ENCODE measurements at places on chromosomes 7 and 10.

GRCh38 chr10:26566525-26567350 lies 128.6 kb downstream of the APBB1IP start:
- DNase-seq, result no peak

DNA sequence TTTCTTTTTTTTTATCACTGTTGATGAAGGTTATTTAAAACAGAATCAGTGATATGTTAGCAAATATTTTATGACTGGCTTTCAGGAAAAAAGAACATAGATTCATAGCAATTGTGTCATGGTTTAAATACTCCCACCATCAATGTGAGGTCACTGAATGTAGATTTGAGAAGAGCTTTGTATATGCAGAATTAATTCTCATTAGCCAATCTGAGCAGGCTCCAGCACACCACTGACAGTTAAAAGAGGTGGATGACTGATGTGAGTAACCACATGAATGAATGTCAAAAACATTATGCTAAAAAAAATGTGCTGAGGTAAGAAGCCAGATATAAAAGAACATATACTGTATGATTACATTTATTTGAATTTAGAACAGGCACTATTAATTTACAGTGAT lies 174.8 kb upstream of the KAT6B start:
- no peak for DNase-seq

DNA sequence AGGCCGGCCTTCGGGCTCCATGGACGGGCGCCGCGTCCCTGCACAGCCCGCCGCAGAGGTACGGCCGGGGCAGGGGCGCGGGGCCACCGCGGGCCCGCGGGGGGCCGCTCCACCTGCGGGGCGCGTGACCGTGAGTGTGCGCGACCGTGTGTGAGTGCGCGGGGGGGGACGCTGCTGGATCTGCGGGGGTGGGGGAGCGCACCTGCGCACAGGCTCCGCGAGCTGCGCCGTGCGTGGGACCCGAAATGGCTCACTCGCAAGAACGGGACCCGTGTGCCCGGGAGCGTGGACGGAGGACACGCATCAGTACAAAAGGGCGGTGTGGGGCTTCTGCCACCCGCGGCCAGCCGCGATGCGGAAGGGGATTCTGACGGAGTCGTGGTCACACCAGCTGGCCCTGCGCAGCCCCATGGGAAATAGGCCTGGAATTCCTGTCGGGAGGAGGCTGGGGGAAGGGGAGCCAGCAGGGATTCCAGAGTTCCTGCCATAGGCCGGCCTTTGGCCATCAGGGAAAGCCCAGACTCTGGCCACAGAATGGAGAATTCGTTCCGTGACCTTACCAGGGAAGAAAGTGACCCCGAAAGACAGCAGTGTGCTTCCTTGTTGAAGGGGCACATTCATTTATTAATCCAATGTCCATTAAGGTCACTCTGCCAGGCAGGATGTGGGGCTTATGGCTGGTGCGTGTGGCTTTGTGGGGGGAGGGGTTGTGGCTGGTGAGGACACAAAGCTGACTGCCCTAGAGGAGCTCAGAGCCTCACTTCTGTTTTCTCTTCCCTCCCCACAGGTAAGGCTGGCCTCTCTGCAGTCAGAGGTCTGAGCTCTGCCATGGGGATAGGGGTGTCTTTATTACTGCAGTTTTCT lies 494 bp downstream of the REPIN1 start:
- DNase-seq, result peak; percentile 82

DNA sequence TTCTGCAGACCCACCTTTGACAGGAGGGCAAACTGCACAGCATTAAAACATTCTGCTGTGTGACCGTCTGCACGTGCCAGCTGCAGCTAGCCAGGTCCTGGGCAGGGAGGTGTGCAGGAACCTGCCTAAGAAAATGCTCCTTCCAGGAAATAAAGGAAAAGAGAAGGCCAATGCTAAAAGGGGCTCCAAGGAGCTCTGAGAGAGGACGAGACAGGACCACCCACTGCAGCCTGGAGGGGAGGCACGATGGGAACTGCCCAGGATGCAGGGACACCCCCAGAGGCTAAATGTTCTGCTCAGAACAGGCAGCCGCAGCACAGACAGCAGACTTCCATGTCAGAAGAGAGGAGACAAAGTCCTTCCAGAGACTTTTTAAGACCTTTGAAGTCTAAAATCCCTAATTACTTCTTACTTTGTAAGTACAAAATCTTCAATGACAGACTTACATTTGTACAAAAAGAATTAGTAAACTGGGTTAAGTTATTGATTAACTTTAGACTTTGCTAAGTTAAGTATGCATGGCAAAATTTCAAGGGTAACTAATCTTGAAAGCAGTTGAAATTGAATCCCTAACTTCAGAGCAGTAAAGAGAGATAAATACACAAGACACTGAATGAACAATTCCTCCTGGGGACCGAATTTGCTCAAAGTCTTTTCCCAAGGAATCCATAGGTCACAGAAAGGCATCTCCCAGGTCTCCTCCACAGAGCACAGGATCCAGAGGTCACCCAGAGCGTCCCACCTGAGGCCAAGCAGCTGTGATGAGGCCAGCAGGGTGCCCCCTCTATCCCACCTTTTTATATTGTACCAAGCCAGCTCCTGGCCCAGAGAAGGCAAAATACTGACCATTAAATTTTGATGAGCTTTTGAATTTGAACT lies 21.5 kb downstream of the HSPA12A start:
- no peak for DNase-seq

DNA sequence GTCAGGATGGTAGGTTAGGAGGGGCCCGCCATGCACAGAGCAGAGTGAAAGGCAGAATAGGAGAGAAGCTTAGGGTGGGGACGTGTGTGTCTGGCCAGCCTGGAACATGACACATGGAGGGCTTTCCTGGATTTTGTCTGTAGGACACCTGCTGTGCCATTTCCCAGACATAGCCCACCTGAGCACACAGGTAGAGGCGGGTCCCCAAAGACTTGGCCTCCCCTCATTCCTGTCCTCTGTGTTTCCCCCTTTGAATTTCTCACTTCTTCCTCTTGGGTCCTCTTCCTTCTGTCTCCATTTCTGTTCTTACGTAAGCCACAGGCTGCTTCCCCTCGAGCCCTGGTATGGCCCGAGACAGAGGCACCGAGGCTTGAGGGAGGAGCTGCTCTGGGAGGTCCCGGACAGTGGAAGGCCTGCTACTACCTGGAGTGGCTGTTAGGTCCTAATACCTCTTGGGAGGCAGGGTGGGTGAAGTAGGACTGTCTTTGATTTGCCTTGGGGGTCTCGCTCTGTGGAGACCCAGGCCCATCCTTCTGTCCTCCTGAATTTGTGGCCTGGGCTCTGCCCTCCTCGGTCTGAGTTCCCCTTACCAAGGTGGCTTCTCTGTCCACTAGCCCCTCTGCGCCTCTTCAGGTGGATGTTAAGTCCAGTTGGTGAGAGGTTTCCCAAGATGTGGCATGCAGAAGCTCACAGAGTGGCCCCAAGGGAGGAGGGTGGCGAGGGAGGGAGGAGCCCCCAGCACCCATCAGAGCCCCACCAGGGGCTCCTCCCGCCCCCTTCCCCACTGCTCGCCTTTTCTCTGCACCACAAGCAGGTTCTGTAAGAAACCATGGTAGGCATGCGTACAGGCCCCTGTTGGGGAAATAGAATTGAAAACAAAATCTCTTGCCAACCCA lies 5.5 kb downstream of the ZNF775 start:
- DNase-seq, result no peak

DNA sequence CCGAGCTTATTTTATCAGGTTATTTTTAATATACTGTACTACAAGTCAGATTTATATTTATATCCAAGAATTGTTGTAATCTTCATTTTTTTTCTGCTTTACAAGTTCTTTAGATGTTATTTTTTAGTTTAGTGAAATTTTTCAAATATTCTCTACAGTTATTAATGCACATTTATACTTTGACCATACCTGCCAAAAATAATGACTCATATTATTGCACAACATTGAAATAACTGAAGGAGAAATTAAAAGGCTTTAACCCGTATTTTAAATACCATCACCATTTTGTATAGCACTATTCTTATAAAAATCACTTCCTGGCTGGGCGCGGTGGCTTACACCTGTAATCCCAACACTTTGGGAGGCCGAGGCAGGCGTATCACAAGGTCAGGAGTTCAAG lies 278.5 kb downstream of the BICC1 start:
- DNase-seq, result no peak

- no peak for DNase-seq
Observed at GRCh38 chr7:136359333-136359903, 382.3 kb upstream of the MTPN start.

DNA sequence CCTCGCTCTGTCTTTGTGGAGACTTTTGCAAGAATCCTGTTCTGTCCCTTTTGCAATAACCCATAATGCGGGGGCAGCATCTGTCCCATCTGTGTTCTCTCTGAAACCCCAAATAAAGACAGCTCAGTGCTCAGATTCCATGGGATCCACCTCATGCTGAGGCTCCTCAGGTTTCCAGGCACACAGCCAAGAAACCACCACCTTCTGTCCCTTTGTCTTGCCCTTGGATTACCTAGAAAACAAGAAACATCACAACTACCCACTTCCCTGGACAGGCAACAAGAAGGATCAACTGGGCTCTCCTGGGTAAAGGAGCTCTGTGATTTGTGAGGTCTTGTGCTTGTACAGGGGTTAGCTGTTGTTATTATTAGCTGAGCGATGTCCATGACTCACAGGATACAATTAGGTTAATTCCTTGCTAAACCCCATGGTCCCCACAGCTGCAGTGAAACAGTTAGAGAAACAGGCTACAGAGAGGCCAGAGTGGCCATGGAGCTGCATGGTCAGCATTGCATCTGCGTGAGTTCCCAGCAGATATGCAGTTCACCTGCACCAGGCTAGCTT lies 50.2 kb downstream of the CXCL12 start:
- no peak for DNase-seq

GRCh38 chr10:25280076-25280475 lies 105.3 kb downstream of the GPR158 start:
- no peak for DNase-seq

DNA sequence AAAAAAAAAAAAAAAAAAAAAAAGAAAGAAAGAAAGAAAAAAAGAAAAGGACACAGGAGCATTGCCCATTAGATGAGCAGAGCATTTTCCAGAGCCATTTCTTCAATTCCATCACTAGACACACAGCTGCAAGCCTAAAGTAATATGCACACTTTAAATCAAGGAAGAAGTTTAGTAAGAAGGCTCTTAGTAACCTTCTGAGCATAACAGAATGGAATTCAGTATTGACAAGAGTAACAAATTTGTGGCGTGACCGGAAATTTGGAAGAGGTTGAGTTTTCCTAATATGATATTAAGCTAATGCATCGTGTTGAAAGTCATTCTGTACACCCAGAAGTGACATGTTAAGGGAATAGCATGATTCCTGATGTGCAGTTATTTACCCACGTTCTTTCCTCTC lies 35.3 kb downstream of the SMURF1 start:
- no peak for DNase-seq

GRCh38 chr7:22992874-22993840 lies 20.8 kb downstream of the HYCC1 start:
- no peak for DNase-seq

DNA sequence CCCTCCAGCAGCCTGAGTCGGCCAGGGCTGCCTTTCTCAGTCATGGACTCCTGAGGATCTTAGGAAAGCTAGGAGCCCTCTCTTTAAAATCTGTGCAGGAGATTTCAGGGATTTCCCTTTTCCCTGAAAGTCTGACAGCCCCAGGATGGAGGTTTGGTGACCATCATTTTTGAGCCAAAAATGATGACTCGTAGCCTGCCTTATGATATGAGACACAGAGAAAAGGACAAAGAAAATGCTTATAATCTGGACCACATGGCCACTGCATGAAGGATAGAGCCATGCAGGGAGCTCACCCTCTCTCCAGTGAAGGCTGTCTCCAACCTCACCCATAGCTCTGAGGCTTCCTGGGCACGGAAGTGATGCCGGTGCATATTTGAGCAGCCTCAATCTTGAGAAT lies 106.6 kb upstream of the CHST15 start:
- no peak for DNase-seq

DNA sequence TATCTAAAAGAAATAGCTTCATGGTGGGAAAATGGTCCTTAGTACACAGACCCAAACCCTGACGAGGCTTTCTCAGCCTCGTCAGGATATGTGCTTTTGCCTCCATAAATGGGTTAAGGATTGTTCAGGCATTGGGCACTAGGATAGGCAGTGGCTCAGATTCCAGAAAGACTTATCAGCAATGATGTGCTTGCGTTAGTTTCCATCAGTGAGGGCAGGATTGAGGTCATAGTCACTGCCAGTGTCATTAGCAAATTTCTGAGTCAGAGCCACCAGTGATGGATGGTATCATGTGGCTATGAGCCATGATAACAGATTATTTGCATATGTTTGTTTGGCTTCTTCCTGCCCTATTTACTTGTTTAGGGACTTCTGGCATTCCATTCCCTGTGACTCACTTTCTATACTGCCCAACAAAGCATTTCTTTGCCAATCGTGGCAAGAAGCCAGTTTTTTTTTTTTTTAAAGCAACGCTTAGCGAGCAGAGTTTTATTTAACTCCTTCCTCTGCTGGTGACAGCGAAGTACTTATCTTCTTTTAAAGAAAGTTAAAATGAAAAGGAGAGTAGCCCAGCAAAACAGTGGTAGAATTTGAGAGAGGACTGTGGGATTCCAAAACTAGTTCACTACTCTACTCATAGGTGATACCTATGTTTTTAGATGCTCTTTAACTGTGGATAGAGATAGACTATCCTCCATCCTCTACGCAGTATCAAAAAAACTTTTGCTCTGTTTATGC lies 44.4 kb downstream of the MYPN start:
- peak; percentile 13 for DNase-seq

DNA sequence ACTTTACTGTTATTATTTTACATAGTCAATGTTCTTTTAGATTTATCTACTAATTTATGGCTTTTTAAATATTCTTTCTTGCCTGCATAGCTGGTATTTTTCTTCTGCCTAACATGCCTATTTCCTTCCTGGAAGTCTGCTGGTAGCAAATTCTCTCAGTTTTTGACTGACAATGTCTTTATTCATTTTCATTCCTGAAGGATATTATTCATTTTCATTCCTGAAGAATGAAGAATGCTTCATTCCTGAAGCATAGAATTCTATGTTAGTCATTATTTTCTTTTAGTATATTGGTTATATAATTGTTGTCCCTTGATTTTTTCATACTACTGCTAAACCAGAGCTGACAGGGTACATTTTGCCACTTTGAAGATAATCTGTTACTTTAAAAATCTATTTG lies 41.8 kb downstream of the TMEM168 start:
- no peak for DNase-seq

DNA sequence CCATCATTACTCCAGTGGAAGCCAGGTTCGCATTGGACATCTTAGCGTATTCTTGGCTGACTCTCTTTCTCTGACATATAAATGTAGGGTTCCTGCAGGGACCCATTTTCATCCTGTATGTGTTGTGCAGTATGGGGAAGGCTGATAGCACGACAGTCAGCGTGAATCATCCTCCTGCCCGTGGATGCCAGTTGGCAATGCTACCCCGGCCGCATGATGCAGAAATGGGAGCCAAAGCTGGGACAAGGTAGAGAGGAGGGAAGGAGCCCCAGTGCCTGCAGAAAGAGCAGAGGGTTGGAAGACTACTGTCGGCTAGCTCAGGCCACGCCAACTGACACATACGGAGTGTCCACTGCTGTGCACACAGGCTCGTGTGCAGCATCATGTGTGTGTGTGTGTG lies 251.6 kb downstream of the SKAP2 start:
- DNase-seq, result no peak

Data from head of caudate nucleus (tissue), 42 donors.